T follicular helper cell (primary cell): ENCODE measurements at places on chromosomes 16 and 17.

GRCh38 chr16:66020642-66021041 lies 345.8 kb upstream of the CDH5 start:
- no peak for DNase-seq

- no peak for DNase-seq
These were observed 3.3 kb downstream of the SYNRG start for GRCh38 chr17:37605813-37606505.

DNA sequence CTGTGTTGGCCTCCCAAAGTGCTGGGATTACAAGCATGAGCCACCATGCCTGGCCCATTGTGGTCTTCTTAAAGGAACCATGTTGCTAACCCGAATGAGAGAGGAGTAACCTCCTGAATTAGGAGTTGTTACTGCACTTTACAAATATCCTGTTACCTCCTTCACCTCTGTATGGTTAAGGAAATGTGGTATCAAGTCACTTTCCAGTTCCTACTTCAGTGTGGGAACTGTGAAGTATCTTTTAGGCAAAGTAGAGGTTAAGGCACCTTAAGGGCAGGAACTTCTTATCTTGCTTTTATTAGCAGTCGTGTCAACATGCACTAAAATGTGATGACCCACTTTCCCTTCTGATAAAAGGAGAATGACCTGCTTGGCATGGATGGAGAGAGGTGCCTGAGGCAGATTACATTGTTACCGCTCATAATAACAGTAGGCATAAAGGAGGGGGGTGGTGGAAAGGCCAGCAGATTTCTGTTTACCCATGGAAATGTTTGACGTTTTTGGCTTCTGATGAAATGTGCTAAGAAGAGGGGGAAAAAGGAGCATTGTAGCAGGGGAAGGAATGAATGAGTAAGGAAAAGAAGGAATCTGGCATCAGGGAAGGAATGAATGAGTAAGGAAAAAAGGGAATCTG lies 28.5 kb downstream of the FTO start:
- no peak for DNase-seq

GRCh38 chr16:84455031-84455430 lies 49.4 kb downstream of the MEAK7 start:
- DNase-seq: no peak

- no peak for DNase-seq
These were observed 19.7 kb upstream of the PIK3R5 start for GRCh38 chr17:8985054-8985701.

- DNase-seq: no peak
These were observed 58.9 kb downstream of the CACNG5 start for GRCh38 chr17:66893863-66894262.

DNA sequence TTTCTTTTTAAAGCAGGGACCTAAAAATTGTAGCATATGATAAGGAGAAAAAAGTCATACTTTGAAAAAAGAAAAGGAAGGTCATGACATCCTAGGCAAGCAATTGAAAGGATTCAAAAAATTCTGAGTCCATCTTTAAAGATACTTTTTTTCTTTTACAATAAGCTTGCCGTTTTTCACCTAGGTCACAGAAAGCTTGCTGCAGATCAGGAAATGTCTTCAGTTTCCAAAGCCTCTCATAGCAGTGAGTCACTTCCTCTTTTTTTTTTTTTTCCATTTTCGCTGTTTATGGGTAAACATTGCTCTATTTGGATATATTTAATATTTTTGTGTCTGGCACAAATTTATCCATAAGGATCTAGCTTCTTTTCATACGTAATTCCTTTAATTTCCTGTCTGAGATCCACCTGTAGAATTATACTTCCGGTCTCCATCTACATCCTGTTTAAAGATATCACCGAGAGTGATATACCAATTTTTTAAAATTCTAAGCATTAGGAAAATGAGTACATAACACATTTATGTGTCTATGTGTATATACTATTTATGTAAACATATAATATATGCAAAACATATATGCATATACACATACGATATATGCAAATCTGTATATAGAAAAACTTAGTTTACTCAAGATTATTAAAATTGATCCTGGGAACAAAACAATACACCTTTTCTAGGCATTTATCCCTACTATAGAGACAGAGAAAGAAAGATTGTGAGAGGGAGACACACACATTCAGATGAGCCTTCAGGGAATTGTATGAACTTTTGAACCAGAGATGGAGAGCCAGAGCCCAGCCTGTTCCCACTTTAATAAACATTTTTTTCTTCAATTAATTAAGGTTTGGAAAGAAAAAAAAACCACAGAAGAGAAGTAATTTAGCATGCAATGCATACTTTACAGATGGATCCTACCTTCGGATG lies 134.4 kb downstream of the SKAP1 start:
- DNase-seq: no peak

DNA sequence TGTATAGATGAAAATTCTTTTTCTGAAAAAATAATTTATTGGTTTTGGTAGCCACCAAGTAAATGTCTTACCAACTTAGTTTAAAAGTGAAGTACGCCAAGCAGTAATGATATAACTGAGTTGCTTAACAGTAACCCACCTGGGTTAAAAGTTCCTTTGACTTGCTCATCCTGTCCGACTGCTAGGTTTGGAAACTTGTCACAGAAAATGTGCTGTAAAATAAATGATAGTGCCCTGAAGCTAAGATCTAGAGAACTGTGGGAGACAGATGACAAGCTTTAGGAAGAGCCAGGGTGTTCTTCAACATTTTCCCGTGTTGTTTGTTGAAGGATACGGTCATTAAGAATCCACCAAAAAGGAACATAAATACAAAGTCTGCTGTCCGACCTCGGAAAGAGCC lies 5.0 kb downstream of the DERL2 start:
- no peak for DNase-seq

DNA sequence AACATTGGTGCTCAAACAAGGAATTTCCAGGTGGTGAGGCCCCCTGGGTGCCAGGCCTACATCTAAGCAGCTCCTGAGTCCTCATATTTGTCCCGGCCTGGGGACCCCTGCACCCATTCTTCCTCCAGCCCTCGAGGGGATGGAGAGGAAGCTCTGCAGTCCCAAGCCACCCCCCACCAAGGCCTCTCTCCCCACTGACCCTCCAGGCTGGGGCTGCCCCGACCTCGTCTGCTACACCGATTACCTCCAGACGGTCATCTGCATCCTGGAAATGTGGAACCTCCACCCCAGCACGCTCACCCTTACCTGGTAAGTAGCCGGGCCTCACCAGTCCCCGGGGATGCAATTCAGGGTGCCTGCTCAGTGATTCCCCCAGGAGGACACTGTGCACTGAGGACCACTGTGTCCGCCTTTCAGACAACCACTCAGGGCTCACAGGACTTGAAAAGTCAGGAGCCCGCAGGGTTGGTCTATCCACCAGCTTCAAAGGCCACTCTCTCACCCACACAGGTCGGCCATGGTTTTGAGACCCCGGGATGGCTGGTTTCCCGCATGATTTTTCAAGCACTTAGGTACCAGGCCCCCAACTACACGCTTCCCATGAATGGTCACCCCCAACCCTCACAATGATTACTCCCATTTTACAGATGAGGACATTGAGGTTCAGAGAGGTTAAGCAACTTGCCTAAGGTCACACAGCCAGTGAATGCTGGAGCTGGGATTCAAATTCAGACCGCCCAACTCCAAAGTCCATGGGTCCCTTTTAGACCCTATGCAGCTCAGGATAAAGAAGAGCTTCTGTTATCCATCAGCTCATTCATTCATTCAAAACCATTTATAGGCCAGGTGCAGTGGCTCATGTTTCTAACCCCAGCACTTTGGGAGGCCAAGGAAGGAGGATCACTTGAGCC lies 32.4 kb downstream of the IL21R start:
- DNase-seq: no peak

DNA sequence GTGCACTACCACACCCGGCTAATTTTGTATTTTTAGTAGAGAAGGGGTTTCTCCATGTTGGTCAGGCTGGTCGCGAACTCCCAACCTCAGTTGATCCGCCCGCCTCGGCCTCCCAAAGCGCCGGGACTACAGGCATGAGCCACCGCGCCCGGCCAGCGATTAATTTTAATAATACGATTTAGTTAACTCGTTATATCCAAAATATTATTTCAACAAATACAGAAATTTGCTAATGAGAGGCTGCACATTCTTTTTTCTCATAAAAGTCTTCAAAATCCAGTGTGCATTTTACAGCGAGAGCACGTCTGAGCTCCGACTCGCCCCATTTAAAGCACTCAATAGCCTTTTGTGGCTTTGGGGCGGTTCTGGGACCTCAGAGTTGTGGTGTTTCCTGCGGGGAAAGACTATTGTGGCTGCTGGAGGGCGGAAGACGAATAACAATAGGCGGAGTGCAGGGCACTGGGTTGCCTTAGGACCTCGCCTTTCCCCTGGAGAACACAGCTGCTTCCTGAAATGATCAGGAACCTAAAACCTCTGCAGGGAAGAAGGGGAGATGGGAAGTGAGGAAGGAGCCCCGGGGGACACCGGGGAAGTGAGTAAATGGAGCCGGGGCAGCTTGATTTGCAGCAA lies 2.9 kb upstream of the ZSCAN10 start:
- no peak for DNase-seq
